ENCODE measurements at places on chromosomes 2 and 18. TPM values are rescaled to one million over a fixed set of nuclear protein-coding genes. Genes with fewer than 3 reads are reported as not detected.

- DNase-seq, result no peak
Observed at GRCh38 chr2:79906139-79906890, 393.5 kb downstream of the CTNNA2 start.

- no peak for DNase-seq
Observed at GRCh38 chr2:221478485-221478863, 93.6 kb downstream of the EPHA4 start.

DNA sequence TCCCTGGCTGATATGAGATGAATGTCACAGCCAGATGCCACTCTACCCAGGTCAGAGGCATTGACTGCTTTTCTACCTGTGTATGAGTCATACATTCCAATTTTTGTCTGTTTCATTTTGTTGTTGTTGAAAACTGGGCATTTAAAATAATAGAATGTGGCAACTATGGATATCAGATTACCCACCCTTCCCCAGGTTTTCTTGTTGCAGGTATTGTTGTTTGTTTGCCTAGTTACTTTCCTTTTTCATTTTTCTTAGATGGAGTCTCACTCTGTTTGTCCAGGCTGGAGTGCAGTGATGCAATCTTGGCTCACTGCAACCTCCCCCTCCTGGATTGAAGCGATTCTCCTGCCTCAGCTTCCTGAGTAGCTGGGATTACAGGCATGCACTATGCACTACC is 70.2 kb downstream of the LRRC30 start:
- DNase-seq, result no peak

DNA sequence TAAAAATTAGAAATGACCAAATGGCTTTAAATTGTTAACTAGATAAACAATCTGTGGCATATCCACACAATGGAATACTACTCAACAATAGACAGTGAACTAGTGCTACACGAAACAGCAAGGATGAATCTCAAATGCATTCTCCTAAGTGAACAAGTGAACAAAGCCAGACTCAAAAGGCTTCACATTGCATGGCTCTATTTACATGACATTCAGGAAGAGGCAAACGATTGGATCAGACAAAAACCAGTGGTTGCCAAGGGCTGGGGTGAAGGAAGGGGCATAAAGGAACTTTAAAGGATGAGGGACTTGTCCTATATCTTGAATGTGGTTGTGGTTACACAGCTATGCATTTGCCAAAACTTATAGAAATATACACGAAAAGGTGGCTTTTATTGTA is 184.3 kb downstream of the RPIA start:
- DNase-seq, result no peak

- no peak for DNase-seq
Observed at GRCh38 chr2:235554385-235554784, 60.5 kb downstream of the AGAP1 start.

GRCh38 chr18:47582093-47582492 is 330.6 kb upstream of the SKOR2 start:
- no peak for DNase-seq

GRCh38 chr2:150303281-150303680 is 184.2 kb downstream of the RND3 start:
- DNase-seq, result no peak

- DNase-seq, result no peak
Observed at GRCh38 chr2:171095014-171095582, 65.6 kb downstream of the TLK1 start.

GRCh38 chr18:26471027-26471426 is 77.3 kb downstream of the KCTD1 start:
- DNase-seq, result no peak

GRCh38 chr18:53305461-53305860 is 919.0 kb downstream of the MBD2 start:
- DNase-seq, result peak; percentile 50

DNA sequence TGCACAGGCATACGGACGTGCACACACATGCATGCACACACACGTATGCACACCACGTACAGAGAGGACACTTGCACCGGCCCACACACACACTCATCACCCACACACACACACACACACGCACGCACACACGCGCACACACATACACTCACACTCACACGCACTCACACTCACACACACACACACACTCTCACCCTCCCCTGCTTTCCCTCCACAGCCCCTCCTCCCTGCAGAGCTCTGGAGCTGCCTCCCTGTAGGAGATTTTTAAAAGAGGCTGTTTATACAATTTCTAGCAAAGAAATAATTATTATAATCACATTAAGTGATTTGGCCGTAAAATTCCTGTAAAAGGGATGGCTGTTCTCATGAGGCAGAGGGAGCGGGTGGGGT is 36.5 kb upstream of the SNED1 start:
- no peak for DNase-seq

- no peak for DNase-seq
Observed at GRCh38 chr2:20398956-20399567, 47.8 kb upstream of the RHOB start.

DNA sequence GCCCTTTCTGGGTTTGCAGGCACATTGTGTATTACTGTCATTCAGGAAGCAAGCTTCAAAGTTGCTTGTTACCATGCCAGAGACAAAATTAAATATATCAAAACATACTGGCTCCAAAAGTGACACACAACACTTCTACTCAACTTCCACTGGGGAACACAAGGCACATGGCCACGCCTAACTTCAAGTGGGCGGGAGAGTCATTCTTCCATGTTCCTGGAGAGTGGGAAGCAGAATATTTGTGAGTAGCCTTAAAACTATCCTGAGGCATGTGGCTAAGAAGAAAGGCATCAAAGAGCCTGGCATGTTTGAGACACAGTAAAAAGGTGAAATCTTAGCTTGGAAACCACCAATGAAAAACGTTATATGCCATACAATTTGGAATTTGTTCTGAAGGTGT is 90.5 kb upstream of the TACR1 start:
- DNase-seq, result no peak

BOLL gene
- polyA plus RNA-seq, result 0.08 TPM

MARCO gene
- polyA plus RNA-seq, result 0.08 TPM

DSEL gene
- polyA plus RNA-seq, result 24.2 TPM

LOXHD1 gene
- 0.72 TPM for polyA plus RNA-seq

KIAA2012 gene
- 0.11 TPM for polyA plus RNA-seq

UGT1A3 gene
- not detected for polyA plus RNA-seq

PLA2R1 gene
- 65.5 TPM for polyA plus RNA-seq

PID1 gene
- polyA plus RNA-seq, result 5.7 TPM

TLX2 gene
- 0.06 TPM for polyA plus RNA-seq
